ENCODE measurements at places on chromosomes 2 and 18. TPM values are rescaled to one million over a fixed set of nuclear protein-coding genes. Genes with fewer than 3 reads are reported as not detected.

DNA sequence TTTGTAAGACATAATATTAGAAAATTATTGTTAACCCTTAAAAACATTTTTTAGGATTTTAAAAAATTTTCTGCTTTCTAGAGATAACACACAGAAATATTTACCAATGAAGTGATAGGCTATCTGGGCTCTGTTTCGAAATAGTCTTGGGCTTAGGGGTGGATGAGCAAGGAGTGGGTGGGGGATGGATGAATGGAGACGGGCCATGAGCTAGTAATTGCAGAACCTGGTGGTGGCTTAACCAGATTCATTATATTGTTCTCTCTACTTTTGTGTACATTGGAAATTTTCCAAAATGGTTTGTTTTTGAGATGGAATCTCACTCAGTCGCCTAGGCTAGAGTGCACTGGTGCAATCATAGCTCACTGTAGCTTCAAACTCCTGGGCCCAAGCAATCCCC is 89.6 kb downstream of the TCF7L1 start:
- no peak for DNase-seq

GRCh38 chr2:224959556-224959955 is 82.7 kb downstream of the DOCK10 start:
- no peak for DNase-seq

- DNase-seq: no peak
Observed at GRCh38 chr2:168430431-168430830, 25.6 kb upstream of the CERS6 start.

- no peak for DNase-seq
Observed at GRCh38 chr2:191023235-191023679, 9.3 kb upstream of the STAT1 start.

DNA sequence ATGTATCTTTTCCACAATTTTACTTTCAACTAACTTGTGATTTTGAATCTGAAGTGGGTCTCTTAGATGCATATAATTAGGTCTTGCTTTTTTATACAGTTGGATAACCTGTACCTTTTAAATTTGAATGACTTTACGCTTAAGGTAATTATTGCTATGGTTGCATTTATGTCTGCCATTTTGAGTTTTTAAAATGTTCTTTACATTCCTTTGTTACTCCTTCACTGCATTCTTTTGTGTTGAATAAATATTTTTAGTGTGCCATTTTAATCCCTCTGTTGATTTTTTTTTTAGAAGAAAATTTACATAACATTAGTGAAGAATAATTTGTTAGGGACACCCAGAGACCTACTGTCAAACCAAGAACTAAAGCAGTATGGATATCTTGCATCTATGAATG is 65.3 kb downstream of the BIRC6 start:
- no peak for DNase-seq

DNA sequence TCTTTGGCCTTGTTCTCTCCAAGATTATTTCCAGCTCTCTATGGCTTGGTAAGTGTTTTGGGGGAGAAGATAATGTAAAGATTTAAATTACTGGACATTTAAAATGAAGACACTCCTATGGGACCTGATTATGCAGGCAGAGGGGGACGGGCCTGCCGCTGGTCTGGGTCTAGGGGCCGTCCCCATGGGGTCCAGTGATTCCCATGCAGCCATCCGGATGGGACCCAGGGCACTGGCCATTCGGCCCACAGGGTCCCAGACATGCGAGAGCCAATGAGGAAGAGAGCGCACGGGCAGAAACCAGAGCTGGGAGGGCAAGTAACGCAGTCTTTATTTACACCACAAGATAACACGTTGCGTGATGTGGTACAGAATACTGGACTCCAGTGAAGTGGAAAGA is 200.0 kb downstream of the TWIST2 start:
- DNase-seq: no peak

- DNase-seq: no peak
Observed at GRCh38 chr2:134774786-134775641, 56.2 kb upstream of the TMEM163 start.

- no peak for DNase-seq
Observed at GRCh38 chr2:144990661-144991060, 470.7 kb upstream of the ZEB2 start.

GRCh38 chr2:232260075-232260474 is 118.5 kb upstream of the ALPP start:
- DNase-seq: no peak

DNA sequence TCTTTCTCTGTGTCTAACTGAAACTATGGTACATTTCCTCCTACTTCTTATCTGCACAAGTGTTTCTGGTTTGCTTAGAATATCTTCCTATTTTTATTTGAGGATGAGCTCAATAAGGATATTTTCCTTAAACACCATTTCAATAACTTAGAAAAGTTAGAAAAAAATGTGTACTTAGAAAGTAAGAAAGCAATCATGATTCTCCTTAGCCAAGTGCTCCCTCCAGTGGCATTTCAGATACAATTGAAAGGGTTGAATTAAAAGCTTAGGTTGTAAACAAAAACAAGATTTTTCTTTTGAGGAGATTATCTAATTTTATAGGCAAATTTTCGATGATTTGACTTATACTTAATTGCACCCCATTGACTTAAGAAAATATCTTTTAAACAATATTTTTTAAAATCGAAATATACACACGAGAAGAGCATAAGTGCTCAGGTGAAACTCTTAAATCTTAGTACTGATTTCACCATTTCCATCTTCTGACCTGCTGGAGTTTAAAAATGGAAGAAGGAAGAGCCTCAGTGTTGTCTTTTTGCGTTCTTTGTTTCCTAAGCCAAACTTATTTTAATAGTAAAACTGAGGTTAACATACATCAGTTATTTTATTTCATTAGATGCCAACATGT is 26.9 kb downstream of the C18orf63 start:
- no peak for DNase-seq

The FHOD3 gene
- total RNA-seq: 3.8 TPM

DNA sequence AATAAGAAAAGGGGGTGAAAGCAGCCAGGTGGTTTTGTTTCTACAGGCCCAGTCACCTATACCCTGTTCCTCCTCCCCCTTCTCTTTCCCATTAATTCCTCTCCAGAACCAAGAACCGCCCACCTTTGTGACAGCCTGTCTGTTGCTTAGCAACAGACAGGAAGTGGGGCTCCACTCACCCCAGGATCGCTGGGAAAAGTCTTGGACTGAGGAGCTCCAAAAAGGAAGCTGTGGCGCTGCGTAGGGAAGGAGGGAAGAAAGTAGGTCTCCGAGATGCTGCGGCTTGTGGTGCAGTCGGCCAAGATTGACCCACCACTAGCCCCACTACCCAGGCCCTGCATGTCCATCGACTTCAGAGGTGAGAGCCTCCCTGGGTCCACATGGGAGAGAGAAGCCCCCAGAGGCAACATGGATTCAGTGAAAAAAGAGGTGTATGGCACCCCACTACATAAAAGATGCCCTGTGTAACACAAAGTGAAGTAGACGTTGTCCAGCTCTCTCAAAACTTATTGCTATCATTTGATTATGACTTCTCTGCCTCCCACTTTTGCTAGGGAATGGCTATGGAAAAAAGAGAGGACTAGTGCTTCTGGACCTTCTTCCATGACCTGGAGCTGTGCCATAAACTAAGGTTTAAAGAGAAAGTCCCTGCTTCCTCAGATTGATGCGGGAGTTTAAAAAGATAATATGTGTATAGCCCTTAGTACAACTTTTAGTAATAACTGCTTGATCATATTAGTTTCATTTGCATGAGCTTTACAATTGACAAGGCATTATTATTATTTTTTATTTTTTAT is at the start of gene FER1L5:
Gene FER1L5, plus strand, starts transcription at position 201 of the 797 bp plus-strand sequence. Its CDS starts 73 bp downstream, at position 274.
- no peak for DNase-seq

DNA sequence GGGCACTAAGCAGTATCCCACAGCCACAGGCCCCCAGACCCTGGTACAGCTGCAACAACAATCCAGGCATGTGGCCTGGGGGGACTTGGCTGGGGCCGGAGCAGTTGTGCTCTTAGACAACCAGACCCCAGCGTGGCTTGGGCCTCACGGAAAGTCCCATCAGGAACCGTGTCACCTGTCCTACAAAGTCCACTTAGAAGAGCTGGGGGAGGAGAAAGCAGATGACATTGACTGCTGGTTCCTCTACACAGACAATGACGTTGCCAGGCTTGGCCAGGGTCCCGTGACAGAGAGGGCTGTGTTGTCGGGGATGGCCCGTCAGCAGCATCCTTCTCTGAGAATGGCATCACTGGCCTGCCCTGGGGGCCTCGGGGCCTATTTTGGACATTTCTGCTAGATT is 124.5 kb downstream of the SEPTIN10 start:
- no peak for DNase-seq

- DNase-seq: no peak
Observed at GRCh38 chr2:112794841-112795240, 10.5 kb upstream of the IL1A start.

- no peak for DNase-seq
Observed at GRCh38 chr18:41630232-41630886, 324.7 kb upstream of the PIK3C3 start.

GRCh38 chr2:32768387-32769174 is 140.7 kb downstream of the TTC27 start:
- no peak for DNase-seq

DNA sequence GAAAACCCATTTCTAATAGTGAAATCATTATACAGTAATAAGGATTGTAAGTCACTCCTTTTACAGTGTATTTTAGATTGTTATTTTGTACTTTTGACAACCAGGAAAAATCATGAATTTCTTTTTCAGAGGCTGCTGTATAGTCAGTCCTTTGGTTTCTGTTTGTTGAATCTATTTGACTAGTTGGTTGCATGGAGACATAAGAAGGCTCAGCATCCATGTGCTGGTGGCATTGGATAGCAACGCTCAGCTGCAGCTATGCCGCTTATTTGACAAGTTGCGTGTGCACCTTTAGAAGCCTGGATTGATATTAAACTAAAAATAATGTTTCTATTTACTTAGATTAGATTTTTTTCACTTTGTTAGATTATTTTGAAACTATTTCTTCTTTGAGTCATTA is 254.1 kb upstream of the SYT4 start:
- DNase-seq: no peak

Measured in type B pancreatic cell (in vitro differentiated cells).